RPMI7951 (cell line): ENCODE measurements at places on chromosomes 16 and 17. TPM values are rescaled to one million over a fixed set of nuclear protein-coding genes. Genes with fewer than 3 reads are reported as not detected.

Gene OTOP2
- total RNA-seq, result not detected in 2 replicates

Gene GPR142
- not detected in 2 replicates for total RNA-seq

Gene ACAP1
- 0.12 and 0.20 TPM in 2 replicates for total RNA-seq

Gene ACD
- 42.8 and 47.2 TPM in 2 replicates for total RNA-seq

Gene FAM171A2
- 1.1 and 1.9 TPM in 2 replicates for total RNA-seq

Gene NPIPA8
- total RNA-seq, result not detected in 2 replicates

Gene STH
- not detected in 2 replicates for total RNA-seq

- DNase-seq, result peak; percentile 74
Measured at GRCh38 chr16:89216315-89217137, 977 bp upstream of the ZNF778 start.

DNA sequence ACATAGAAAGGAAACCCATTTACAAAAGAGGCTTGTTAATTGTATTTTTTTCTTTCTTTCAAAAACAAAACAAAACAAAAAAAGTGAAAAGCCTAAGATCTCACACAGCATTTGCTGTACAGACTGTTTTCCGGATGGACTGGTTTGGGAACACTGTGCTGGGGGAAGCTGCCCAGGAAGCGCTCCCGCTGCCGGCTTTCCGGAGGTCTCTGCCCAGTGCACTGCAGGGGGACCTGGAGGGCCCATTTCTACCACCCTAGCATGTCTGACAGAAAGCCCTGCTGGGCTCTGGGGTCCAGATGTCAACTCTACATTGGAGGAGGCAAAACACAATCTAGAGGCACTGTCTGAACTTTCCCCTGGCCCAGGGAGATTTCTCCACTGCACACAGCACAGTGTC lies 26.3 kb upstream of the CLEC18B start:
- DNase-seq, result no peak

- DNase-seq, result no peak
Measured at GRCh38 chr16:30443631-30444030, 2.0 kb downstream of the SEPHS2 start.

GRCh38 chr16:14509675-14510132 lies 120.4 kb downstream of the PARN start:
- DNase-seq, result no peak

- no peak for DNase-seq
Measured at GRCh38 chr17:78538033-78538776, 39.0 kb downstream of the DNAH17 start.

- DNase-seq, result no peak
Measured at GRCh38 chr16:46743232-46743719, 4.9 kb downstream of the MYLK3 start.

DNA sequence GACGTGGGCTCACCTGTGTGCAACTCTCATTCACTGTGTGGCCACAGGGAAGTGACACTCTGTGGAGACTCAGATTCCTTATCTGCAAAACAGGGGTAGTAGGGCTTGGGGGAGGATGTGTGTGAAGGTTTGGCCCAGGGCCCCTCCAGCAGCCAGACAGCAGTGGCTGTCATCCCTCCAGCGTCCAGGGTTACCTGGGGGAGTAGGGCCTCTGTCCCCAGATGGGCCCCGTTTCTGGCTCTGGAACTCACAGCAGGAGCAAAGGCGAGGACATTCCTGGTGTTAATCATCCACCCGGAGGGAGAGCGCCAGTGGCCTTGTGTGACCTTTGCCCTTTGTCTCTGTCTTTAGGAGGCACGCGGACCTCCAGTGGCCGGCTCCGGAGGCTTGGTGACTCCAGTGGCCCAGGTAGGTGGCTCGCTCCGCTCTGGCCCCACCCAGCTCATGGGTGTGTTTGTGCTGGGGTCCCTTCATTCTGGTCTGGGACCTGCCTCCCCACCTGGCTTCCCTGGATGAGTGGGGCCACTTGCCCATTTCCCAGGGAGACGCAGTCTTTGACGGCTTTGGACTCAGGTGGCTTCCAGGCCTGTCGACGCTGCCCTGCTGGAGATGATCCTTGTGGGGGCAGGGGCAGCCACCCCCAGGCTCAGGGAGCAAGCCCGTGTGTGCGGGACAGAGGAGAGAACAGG lies 166.2 kb downstream of the SEC14L1 start:
- no peak for DNase-seq

- peak; percentile 4 for DNase-seq
Measured at GRCh38 chr16:22008215-22009059, 526 bp downstream of the MOSMO start.

- no peak for DNase-seq
Measured at GRCh38 chr17:31875081-31875480, 16.0 kb upstream of the COPRS start.
